T47D (cell line): ENCODE measurements at places on chromosomes 3 and 15.

DNA sequence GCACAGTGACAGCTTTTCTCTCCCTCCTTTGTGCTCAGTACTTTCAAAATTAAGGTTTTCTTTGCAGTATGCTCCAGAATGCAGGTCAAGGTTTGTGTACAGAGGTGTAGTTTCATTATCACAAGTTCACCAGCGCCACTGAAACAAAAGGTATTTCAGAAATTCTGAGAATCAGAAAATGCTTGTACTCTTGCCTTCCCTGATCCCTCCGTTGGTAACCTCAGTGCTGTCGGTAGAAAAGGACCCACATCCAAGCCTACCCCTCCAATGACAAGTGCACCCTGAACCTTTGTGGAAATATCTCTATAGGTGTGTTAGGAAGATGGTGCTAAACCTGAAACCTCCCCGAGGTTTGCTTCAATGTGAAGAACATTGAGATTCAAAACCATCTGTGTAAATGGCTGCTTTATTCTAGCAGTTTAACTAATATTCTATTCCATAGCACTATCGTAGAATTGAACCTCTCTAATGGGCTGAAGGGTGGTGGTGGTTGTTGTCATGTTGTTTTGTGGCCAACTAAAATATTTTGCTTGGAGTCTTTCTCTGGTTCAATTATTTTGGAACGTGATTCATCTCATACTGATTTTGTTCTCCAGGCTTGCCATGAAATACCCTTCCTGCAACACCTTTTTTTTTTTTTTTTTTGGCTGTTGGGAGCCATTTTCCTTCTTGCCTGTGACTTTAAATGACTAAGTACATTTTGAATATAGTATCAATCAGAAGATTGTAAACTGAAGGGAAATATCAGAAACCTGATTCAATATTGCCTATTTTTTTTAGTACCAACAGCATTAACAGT is 20.7 kb downstream of the ZBTB38 start:
- DNase-seq = no peak

GRCh38 chr3:76267851-76268380 is 482.6 kb upstream of the ZNF717 start:
- DNase-seq = no peak

DNA sequence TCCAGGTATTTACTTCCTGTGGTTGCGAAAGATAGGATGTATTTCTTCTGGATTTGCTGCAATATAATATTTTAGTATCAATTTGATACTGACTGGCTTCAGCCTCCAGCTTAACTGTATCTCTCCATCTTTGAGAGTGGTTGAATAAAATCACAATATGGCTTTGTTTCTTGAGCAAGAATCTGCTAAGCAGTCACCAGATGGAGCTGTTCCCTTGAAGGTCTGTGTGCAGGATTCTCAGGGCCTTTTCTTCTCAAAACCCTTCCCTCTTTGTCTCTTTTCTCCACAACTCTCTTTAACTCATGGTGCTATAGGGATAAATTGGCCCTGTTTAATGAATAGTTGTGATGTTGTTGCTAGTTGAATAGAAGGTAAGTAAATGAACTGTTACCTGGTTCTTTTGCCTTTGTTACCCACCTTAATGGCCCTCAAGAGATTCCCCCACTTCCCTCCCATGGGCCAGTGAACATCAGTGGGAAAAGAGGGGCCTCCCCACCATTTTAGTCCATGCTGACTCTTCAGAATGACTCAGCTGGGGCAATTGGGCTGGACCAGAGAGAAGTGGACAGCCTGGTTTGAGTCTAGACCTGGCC is 34.8 kb upstream of the RAB6B start:
- DNase-seq = peak; percentile 80

GRCh38 chr3:27800261-27800660 is 78.1 kb upstream of the EOMES start:
- no peak for DNase-seq

- no peak for DNase-seq
Measured at GRCh38 chr3:16433701-16434151, 79.8 kb downstream of the RFTN1 start.

GRCh38 chr15:92059036-92059970 is 205.8 kb downstream of the SLCO3A1 start:
- no peak for DNase-seq

- DNase-seq = no peak
Measured at GRCh38 chr3:177705976-177706823, 508.9 kb upstream of the TBL1XR1 start.

- no peak for DNase-seq
Measured at GRCh38 chr15:47862402-47862801, 145.1 kb downstream of the SEMA6D start.

- DNase-seq = no peak
Measured at GRCh38 chr3:16239086-16239770, 25.5 kb downstream of the DPH3 start.

DNA sequence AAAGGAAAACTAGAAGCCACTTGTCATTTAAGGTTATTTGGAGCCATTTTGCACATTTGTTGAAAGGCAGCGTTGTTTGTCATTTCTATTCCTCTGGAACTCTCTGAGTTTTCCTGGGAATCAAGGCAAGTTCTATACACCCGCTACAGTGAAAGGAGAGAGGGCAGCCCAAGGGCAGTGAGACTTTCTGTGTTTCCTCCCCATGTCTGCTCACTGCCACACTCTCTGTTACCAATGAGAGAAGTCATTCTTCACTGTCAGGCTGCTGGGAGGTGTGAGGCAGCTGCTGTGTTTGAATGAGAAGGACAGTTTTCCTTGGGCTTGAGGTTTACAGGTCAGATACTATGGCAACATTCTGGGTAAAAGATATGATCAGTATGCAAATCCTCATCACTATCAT is 36.0 kb downstream of the ATP13A5 start:
- DNase-seq = no peak

DNA sequence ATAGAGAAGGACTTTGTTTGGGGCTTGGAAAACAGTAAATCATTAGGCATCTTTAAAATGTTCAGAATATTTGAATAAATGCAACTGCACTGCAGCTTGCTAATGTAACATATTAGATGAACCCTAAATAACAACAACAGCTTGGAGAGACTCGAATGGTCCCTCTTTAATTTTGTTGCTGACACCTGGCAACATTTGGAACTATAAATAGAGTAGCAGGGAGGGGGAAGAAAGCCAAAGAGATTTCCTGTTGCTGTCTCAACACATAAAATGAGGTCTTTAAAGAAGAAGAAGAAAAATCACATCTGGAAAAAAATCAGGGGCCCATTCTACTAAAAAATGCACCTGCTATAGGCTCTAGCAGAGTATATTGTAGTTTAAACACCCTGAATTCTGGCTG is 49.9 kb upstream of the DPPA4 start:
- DNase-seq = no peak

- DNase-seq = no peak
Measured at GRCh38 chr3:62097121-62097520, 276.2 kb downstream of the FEZF2 start.

GRCh38 chr3:139261754-139262586 is 81.8 kb upstream of the MRPS22 start:
- DNase-seq = no peak

- DNase-seq = no peak
Measured at GRCh38 chr15:48370460-48370859, 39.2 kb downstream of the DUT start.

DNA sequence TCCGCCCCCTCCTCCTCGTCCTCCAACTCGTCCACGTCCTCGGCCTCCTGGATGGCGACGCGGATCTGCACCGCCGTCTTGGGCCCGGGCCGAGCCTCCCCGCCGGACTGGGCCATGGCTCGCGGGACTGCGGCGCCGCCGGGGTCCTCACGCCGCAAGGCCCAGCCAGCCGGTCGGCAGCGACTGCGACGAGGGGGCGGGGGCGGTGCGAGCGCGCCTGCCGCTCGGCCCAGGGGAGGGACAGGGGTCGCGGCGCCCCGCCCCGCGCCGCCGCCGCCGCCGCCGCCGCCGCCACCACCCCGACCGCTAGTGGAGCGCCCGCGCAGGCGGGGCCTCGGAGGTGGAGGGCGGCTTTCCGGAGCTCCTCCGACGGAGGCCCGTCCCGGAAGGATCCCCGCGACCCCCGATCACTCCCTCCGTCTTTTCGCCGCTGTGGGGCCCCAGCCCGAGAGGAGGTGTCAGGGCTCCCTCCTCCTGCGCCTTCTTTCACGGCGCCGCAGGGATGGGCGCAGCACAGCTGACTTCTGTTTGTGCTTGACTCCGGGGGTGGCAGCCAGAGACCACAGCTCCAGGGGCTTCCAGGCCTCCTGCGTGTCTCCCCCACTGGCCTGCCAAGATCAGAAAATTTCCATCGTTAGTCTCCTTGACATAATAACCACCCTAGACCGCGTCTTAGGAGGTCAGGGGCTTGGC is at the start of gene LARP6:
LARP6 (minus strand) TSS at position 185 of the 693 bp plus-strand sequence; CDS start at position 116, 69 bp downstream.
- peak; percentile 30 for DNase-seq

- DNase-seq = no peak
Measured at GRCh38 chr3:13332740-13333139, 87.4 kb downstream of the NUP210 start.

DNA sequence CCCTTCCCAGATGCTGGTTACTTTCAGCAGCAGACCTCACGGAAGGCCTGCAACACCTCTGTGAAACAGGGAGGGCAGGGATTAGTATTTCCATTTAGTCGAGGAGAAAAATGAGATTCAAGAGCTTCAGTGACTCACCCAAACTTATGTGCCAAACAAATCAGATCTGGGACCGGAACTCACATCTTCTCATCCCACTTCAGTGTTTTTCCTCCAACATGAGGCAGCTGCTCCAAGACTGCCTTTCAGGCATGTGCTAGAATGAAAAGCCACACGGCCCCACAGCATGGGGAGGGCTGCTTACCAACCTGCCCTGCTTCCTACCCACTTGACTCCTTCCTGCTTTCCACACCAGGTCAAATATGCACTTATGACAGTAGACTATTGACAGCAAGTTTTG is 129.4 kb upstream of the SLC24A5 start:
- DNase-seq = no peak

- no peak for DNase-seq
Measured at GRCh38 chr3:183158551-183159006, 4.0 kb downstream of the LAMP3 start.

GRCh38 chr3:141457624-141458236 is 29.1 kb upstream of the RASA2 start:
- peak; percentile 21 for DNase-seq

- DNase-seq = no peak
Measured at GRCh38 chr15:56469483-56469882, 4.5 kb upstream of the MNS1 start.

DNA sequence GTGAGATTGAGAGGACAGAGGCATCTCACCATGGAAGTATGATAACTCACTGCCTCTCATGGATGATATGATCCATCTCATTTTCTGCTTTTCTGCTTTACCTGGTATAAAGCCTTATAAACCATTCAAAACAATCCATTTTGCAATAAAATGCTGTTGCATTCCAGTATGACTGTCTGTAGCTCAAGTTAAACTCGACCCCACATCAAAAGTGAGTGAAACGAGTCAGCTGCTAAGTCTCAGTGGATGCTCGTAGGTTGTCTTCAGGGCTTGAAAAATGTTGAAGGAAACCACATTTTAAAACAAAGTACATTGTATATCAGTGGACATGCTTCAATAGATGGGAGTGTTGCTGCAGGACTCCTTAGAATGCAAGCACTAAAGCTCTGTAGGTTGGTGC is 839.0 kb downstream of the TUSC7 start:
- no peak for DNase-seq

- no peak for DNase-seq
Measured at GRCh38 chr15:81111018-81111417, 23.1 kb upstream of the CFAP161 start.

GRCh38 chr3:152772674-152773225 is 62.2 kb upstream of the P2RY1 start:
- DNase-seq = no peak

DNA sequence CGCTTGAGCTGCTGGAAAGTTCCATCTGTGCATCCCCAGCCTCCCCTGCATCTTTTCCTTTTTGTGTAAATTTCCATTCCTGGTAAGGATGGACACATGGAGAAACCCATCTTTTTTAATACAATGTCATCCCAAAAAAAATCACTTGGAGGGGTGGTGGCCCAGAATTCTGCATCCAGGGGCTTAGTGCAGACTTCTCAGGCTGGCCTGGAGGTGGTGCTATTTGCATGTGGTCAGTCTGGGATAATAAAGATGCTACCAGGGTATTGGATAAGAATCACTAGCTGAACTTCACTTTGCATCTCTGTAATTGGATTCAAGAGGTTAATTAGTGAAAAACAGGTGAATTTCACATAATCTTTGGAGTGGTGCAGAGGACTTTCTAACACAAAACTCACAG is 1.8 kb upstream of the ZSCAN2 start:
- peak; percentile 63 for DNase-seq

DNA sequence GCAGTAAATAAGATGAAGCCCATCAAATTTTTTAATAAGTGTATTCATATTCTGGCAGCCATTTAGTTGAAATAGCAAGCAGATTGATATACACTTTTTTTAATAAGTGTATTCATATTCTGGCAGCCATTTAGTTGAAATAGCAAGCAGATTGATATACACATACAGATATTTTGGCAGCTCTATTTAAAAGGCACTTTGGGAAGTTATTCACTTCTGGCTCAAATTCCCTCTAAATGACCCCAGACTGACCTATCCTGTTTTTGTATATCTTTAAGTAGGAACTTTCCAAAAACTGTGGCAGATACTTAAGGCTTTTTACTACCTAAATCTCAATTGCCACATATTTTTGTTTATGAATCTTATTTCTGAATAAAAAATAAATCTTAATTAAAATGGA is 122.3 kb downstream of the PLD1 start:
- DNase-seq = no peak

DNA sequence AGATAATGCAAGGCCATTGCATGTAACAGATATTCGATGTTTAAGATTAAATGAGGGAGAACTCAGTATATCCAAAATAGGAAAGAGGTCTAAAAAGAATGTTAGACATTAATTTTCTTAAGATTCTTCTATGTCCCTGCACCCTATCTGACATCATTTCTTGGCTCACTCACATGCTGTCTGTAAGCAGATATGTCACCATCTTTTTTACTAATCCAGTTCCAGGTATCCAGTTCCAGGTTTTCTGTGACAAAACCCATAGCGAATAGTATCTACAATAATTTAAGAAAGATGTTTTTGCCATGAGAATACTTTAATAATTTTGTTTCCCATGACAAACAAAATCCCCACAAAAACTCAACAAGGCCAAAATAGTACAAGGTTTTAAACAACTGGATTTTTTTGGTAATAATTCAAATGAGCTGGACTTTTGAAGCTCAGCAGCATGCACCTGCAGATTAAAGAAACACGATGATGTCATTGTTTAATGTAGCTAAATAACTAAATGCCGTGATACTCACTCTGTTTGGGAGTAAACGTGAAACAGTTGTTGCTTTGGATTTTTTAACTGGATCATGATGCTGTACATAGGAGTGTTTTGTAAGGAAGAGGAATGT is 867.6 kb downstream of the EPHA3 start:
- DNase-seq = no peak

DNA sequence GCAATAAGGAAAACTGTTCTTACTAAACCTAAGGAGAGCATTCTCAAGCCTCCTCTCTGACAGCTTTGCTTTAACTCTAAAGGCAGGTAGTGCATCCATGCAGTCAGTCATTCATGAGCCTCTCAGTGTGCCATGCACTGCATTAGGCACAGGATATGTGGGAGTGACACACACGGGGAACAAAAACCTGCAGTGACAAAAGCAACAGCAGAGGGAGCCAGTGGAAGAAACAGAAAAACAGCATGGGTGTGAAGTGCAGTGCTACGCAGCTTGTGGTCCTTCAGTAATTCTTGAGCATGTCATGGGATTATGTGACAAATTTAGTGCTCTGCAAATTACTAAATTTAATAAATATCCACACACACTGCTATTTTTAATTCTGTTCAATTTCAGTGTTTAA is 230.7 kb downstream of the BBX start:
- DNase-seq = peak; percentile 72
